ENCODE measurements at places on chromosomes 3 and 15. TPM values are rescaled to one million over a fixed set of nuclear protein-coding genes. Genes with fewer than 3 reads are reported as not detected.

THRB gene
- total RNA-seq, result 65.8 TPM

ITIH3 gene
- total RNA-seq, result not detected

XRN1 gene
- 30.7 TPM for total RNA-seq

TNFAIP8L3 gene
- total RNA-seq, result not detected

ENTPD3 gene
- not detected for total RNA-seq

CKMT1B gene
- total RNA-seq, result 0.54 TPM

HYAL1 gene
- total RNA-seq, result 4.2 TPM

CCRL2 gene
- total RNA-seq, result not detected

ABHD10 gene
- total RNA-seq, result 21.2 TPM

ARGFX gene
- not detected for total RNA-seq

ADGRG7 gene
- 0.39 TPM for total RNA-seq

PP2D1 gene
- not detected for total RNA-seq

CHAC1 gene
- total RNA-seq, result 27.5 TPM

FSTL1 gene
- total RNA-seq, result 985 TPM

CLDN11 gene
- 2.4 TPM for total RNA-seq

SYNPR gene
- total RNA-seq, result not detected
